HS-5 (cell line): ENCODE measurements at places on chromosomes 1 and 21.
A peak's percentile ranks its signal among the peaks of the same experiment; 100 is the strongest.

DNA sequence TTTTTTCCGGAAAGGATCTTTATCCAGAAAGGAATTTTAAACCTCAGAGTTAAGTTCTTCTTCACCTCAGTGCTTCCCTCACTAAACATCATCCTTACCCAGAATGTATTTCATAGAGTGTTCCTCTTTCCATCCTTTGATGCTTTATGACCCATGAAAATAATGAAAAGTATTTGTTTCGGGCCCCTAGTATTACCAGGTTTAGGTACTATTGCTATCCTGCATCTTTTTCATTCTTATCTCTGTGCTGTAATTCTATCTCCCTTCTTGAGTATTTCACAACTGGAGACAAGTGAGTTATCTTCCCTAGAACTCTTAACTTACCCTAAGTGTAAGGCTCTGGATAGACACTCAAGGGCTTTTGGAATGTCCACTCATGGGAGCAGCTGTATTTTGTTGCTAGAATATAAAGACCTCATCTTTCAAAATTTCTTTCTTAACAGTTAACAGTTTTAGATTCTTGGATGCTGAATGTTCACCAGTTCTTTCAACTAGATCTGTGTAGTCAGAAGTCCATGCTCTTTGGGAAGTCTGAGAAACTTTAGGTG lies 26.2 kb downstream of the UCK2 start:
- no peak for DNase-seq

DNA sequence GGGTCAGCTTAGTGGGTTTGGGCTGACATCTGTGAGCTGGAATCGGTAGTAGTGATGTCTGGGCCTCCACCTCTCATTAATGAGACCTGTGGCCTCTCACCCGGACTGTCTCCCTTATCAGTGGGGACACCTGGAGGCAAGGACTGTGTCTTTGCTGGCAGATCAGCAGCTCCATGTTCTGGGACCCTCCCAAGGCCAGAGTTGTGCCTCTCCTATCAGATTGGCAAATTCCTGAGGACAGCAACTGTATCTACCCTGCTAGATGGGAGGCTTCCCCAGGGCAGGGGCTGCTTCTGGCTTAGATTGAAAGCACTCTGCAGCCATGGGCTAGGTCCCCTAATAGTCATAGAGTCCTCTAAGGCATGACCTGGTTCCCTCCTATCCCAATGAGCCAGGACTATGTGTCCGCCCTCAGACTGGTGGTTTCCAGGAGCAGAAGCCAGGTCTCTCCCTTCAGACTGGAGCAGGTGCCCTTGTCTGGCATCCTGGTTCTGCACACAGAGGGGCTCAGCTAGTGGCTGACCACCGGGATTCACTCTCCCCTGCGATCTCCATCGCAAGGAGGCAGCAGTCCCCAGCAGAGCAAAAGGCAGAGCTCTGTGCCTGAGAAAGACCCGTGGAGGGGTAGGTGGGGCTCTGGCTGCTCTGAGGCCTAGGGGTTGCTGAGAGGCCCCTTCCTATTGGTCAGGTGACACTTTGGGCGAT lies 5.8 kb downstream of the DRAXIN start:
- no peak for DNase-seq

- no peak for DNase-seq
Measured at GRCh38 chr21:46317710-46318463, 5.8 kb downstream of the C21orf58 start.

GRCh38 chr1:24022581-24023361 lies 42.6 kb upstream of the SRSF10 start:
- peak; percentile 72 for DNase-seq

DNA sequence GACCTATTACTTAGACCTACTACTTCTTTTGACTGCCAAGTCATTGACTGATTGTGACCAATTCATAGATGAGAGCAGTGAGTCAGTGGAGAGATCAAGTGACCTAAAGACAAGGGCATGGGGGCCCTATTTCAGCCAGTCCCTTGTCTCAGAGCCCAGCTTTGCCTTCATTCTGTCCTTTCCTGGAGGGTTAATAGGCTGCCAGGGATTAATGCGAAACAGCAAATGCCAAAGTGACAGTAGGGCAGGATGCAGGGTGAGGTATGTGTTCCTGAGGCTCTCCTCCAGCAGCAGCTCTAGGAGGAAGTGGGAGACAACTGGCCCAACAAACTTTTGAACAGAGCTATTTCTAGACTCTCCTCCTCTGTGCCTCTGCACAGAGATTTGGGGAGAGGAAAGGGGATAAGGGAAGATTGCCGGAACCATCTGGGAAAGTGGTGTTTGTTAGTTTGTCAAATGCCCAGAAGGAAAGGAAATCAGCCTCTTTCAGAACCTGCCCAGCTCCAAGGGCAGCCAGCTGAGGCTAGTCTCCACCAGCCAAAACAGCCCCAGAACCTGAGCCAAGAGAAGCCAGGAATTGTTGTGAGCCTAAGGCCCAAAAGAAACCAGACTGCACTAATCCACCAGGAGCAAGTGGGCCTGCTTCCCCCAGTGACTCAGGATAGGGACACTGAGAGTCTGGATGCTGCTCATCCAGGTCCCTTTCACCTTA lies 4.9 kb upstream of the S100A3 start:
- DNase-seq = no peak

- no peak for DNase-seq
Measured at GRCh38 chr1:88376421-88376820, 307.7 kb upstream of the PKN2 start.

- DNase-seq = peak; percentile 96
Measured at GRCh38 chr1:206905295-206906164, 8.3 kb downstream of the IL24 start.

DNA sequence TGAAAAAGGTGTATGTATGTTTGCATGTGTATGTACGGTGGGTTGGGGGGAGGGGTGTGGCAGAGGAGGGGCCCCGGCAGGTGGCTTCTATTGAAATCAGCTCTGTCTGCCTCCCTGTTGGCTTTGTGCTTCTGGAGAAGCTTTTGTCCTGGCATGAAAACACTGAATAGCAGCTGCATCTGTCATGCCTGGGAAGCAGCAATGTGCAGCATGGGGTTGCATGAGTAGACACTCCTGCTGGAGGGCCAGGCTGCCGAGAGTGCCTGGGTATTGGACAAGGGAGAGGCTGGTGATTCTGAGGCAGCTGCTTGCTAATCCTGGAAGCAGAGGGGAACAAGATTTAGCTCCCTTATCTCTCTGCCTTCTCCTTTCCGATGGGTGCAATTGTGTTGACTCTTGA lies 20.5 kb downstream of the MAPKAPK2 start:
- DNase-seq = no peak

DNA sequence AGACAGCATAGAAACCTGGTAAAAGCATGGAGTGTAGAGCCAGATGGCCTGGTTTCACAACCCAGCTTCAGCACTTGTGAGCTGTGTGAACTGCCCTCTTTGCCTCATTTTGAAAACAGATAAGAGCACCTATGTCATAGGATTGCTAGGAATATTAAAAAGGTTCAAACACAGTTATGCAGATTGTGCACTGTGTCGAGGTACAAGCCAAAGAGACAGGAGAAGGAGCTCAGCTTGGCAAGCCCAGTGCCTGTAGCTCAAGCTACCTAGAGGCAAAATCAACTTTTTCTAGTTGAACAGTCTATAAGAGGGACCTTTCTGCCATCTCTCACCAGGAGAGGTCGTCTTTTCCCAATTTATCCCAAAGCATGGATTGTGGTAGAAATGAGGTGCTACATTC lies 5.0 kb downstream of the CHODL start:
- no peak for DNase-seq
